HFFc6 (cell line): ENCODE measurements at places on chromosomes 4 and X.

DNA sequence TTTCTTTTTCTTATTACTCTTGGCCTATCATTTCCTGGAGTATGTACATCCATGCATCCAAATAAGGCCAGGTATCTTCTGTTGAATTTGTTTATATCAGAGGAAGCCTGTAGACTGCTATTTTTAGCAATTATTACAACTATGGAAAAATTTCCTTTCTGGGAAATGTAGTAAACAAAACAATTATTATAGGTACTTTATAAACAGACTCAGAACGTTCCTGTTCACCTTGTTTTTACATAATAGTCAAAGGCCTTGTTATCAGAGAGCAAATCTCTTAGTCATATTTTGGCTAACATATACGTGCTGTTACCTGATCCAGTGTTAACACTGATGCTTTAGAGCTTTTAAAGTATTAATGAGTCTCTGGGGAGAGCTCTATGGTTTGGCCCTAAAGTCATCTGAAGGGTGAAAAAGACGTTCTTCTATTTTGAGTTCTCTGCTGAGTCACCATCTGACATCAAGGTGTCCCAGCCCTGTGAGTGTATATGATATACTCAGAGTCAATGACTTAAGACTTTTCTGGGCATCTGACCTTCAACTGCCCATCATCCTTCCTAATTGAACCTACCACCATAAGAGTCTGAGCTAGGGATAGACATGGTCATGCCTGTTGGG lies 7.3 kb downstream of the SPARCL1 start:
- peak; percentile 25 for DNase-seq

DNA sequence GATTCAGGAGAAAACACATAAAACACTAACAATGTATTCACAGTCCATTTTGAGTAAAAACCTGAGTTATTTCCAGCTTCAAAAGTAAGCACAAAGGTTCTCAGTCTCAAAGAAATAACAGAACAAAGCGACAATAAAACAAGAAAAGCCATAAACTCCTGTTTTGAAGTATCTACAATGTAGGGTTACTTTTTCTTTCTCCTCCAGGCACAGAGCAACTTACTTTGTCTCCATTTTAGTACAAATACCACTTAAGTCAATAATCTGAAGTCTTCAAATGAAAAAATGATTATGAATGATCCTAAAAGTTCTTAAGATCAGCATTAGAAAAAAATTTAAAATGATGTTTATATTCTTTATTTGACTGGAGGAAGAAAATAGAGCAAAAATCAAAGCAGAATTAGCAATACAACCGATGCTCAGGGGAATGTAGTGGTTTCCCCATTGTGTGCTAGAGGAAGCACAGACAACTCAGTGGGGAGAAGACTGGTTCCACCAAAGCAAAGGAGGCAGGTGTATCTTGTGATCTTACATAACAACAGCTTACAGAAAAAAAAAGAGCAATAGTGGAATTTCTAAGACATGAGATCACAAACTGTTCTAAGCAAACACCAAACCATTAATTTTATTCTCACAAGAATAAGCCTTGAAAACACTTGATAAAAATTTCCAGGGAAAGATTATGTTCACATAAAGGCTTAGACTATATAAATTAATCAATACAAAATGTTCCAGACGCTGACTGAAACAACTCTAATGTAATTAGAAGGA lies 35.1 kb downstream of the EPHA5 start:
- DNase-seq: no peak

DNA sequence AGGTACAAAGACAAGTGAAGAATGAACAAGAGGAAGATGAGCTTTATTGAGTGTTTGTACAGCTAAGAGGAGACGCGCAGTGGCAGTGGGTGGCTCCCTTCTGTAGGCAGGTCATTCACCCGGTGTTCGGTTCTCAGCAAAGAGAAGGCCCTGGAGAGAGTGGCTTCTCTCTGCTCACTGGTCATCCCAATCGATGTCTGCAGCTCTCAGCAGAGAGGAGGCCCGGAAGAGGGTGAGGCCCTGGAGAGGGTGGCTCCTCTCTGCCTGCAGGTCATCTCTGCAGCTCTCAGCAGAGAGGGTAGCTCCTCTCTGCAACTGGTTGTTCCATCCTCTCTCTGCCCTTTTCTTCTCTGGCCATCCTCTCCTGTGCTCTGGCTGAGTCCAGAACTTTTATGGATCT lies 126.5 kb downstream of the UGT8 start:
- no peak for DNase-seq

DNA sequence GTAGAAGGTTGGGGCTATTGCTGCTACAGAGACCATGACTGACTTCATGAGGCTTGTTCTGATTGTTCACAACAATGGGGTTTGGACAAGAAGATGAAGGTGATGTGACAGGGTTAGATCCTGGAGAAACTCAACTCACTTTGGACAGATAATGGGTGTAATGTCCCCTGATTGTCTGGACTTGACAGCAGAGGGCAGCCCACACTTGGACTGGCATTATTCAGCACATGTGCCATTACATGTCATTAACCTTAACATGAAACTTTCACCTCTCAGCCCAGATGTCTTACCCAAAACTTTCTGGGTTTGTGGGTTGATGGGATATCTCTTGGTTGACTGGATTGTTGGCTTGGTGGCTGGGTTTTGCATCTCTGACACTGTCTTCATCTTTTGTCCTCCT lies 101.5 kb downstream of the MXRA5 start:
- DNase-seq: no peak

DNA sequence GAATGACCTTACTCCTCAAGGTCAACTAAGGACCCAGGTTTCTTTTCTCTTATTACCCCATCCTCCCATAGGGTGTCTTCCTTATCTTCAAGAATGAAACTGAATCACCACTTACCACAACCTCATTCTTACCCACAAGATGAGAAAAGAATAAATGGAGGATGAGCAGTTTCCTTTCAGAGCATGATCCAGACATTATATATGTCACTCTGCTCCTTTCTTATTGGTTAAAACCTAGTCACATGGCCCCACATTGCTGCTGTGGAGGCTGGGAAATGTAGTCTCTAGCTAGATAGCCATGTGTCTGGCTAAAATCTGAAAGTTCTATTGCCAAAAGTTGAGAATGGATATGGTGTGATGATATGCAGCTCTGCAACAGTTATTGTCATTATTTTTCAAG lies 62.4 kb upstream of the RAI2 start:
- no peak for DNase-seq

GRCh38 chr4:118173956-118174725 lies 139.9 kb downstream of the NDST3 start:
- DNase-seq: peak; percentile 82

- peak; percentile 45 for DNase-seq
These were observed 92.5 kb downstream of the ANK2 start for GRCh38 chr4:113141901-113142346.

DNA sequence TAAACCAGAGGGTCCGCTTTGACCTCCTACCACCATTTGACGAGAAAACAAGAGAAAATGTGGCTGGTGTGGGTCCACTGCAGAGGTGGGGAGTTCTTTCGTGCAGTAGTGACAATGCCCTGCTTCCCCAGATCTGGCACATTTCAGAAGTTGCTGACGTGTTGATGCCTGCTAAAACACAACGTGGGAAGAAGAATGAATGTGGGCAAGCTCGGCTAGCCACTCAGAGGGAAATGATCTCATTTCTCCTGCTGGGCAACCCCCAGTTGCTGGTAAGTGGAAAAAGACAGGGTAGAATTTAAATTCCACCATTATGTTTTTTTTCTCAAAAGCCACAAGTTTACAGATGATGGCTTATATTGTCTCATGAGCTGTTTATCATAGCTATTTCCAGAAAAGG lies 77.9 kb downstream of the LUZP4 start:
- no peak for DNase-seq

DNA sequence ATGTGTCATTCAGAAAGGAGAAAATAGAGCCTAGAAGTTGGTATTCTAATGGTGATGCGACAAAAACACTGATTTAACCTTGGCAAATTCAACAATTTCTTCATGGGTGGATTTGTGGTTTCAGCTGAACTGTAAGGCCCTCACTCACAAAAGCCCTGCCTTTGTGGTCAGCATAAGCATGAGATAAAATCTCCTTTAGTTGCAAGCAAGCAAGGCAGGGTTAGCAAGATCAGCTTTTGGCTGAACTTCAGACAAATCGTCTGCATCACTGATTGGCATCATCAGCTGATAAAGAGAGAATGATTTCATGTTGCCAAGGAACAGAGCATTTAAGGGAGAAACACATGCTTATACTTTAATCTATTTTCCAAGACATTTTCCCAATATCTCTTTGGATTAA lies 2582.2 kb downstream of the PCDH7 start:
- no peak for DNase-seq

DNA sequence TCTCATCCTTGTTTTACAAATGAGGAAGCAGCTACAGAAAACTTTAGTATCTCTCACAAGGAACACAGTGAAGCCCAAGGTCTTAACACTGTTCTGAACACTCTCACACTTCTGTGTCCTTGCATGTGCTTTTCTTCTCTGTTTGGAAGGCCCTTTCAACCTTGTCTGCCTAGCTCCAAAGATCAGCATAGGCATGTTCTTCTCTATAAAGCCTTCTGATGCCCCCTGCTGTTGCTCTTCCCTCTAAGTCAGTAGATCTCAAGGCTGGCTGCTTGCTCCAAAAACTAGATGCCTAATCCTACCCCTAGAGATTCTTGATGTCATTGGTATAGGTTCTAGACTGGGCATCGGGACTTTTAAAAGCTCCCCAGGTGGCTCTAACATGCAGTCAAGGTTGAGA lies 5.9 kb downstream of the APOO start:
- peak; percentile 47 for DNase-seq

DNA sequence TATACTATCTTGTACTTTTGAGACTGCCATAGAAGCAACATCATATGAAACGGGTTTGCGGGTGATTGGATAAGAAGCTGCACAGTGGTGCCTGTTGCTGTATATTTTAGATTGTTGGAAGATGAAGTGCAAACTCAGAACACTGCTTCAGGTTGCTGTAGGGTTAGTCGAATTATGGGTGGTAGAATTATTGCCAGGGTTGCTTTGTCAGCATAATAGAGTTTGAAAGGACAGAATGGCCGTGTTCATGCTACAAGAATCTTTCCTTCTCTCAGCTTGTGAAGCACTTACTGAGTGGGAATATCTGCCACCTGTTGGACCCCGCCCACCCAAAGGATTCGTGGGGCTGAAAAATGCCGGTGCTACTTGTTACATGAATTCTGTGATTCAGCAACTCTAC lies 115.5 kb downstream of the USP9X start:
- DNase-seq: no peak

DNA sequence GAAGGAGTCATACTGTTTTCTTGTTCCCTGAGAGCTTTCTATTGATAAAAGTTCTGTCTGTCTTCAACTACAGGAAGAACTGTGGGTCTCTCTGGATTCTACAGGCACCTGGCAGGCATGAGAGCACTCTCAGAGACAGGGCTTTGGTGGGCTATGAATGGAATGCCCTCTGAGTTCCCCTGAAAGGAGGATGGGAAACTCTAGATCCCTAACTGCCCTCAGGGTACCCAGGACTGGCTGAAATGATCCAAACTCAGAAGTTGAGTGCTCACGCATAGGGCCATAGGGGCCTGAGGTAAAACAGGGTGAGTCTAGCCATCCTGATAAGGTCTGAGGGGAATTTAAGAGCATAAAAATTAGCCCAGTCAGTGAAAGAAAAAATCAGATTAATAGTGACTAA lies 59.0 kb upstream of the SCRG1 start:
- no peak for DNase-seq

- no peak for DNase-seq
These were observed 60.1 kb downstream of the SH3RF1 start for GRCh38 chr4:169210504-169211118.

DNA sequence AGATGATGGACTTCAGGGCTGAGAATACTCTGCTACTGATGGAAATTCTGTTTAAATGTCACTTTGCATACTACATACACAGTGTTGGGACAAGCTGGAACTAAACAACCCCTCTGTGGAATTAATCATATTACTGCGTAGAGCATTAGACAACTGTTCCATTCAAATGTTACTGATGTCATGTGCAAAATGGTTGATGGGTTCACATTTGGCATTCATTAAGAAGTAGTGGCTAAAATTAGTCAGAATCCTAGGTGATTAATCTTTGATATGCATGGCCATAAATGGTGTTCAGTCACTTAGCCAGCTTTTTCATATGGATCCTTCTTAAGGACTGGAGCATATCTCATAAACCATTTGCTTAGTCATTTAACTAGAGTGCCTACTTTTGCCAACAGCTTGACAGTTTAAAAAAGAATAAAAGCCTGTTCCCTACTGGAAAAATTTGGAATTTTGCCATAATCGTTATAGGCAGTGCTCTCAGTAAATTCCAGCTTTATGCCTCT lies 105.2 kb downstream of the RNF150 start:
- DNase-seq: peak; percentile 90

DNA sequence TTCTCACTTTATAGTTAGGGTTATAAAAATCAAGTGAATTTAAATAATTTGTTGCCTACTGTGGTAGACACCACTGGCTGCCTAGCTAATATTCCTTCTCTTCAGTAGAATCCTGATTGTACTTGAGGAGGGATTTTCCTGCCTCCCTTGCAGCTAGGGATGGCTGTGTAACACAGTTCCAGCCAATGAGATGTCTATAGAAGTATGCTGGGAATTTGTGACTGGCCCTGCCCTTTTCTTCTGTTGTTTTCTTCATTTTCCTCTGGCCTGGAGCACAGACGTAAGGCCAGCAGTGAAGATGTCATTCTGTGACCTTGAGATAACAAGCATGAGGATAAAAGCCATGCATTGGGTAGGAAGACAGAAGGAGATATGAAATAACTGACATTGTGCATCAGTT lies 145.1 kb downstream of the MGST2 start:
- DNase-seq: no peak

GRCh38 chr4:123406872-123407271 lies 10.3 kb downstream of the SPRY1 start:
- DNase-seq: no peak

- DNase-seq: no peak
These were observed 123.6 kb downstream of the STAG2 start for GRCh38 chrX:124085063-124085462.

DNA sequence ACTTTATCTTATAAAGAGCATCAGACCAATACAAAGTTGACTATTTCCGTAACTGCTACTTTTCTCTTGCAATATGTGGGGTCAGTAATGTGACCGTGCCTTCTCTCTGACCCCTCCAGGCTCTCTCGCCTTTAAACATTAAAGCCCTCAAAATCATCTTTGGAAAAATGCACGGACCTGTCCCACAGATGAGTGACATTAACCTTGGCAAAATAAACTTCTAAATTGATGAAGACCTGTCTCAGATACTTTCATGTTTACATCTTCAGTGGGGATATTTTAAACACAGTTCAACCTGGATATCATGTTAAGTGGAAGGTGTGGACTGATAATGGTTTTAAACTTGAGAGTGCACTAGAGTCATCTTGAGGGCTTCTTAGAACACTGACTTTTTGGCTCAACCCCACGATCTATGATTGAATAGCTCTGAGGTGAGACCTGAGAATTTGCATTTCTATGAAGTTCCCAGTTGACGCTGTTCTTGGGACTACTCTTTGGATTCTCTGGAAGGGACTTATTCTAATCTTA lies 26.7 kb upstream of the CXCL3 start:
- no peak for DNase-seq
